Fibroblast of skin of scalp (primary cell): ENCODE measurements at places on chromosomes 12 and 14.

GRCh38 chr14:24092505-24093206 lies 1.5 kb upstream of the PCK2 start:
- DNase-seq: no peak

DNA sequence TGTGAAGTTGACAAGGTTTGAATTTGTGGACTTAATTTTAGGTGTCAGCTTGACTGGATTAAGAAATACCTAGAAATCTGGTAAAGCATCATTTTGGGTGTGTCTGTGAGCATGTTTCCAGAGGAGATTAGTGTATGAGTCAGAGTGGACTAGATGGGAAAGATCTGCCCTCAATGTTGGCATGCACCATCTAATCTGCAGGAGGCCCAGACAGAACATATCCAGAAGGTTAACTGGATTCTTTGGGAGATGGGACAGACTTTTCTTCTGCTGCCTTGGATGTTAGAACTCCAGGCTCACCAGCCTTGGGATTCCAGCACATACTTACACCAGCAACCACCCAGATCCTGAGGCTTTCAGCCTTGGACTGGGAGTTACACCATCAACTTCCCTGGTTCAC lies 14.1 kb downstream of the SGPP1 start:
- peak; percentile 60 for DNase-seq

DNA sequence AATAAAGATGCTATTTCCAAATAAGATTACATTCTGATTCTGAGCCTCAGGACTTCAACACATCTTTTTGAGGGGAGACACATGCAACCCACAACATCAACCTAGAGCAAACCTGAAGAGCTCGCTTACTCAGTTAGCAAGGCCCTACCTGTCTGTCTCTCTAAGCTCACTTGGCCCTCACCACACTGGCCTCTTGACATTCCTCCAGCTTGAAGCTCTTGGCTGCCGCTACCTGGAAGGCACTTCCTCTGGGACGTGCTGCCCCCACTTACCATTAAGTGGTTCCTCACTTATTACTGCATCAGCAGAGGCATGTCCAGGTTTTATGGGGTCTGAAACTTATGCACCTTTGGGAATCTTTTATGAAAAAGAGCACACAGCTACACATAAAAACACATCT lies 354.8 kb downstream of the GALC start:
- no peak for DNase-seq

DNA sequence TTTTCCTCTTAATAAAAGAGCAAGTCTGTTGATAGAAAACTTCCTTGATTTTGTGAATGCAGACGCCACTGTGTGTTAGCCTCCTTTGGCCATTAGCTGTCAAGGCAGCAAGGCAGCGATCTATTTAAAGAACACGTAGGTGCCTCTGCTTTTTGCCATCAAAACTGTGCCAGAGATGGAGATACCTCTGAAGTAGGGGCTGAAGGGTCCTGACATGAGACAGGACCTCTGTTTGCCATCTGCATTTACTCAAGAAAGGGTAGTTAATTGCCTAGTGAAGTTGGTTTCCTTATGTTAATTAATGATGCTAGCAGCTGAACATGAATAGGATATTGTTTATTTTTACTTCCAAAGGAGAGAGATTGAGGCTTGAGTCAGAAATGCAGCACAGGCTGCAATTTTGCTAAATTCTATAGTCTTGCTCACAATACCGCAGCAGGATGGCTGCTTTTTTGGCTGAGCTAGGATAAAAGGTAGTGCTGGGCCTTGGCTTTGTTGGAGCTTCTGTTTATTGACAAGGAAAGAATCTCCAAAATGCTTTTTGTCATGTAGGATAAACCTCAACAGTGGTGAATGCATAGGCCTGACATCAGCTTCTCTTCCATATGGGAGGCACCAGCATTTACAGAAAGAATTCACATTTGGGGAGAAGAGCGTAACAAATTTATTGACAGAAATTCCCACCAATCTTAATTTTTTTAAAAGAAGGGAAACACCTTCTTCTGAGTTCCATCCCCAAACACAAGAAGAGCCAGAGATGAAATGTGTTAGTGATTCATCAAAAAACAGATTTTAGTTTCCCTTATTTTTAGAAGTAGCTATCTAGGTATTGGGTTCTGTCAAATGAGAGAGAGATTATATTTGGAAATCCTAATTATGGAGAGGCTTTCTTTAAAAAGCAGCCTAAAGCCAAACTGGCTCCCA lies 13.9 kb upstream of the RPH3A start:
- DNase-seq: no peak

- peak; percentile 27 for DNase-seq
Observed at GRCh38 chr14:80906946-80907345, 34.6 kb downstream of the CEP128 start.

- no peak for DNase-seq
Observed at GRCh38 chr14:106670011-106670410, 1143.6 kb downstream of the TMEM121 start.

- no peak for DNase-seq
Observed at GRCh38 chr12:64781280-64782190, 22.3 kb upstream of the GNS start.

GRCh38 chr14:24943024-24943423 lies 106.9 kb downstream of the STXBP6 start:
- peak; percentile 8 for DNase-seq

DNA sequence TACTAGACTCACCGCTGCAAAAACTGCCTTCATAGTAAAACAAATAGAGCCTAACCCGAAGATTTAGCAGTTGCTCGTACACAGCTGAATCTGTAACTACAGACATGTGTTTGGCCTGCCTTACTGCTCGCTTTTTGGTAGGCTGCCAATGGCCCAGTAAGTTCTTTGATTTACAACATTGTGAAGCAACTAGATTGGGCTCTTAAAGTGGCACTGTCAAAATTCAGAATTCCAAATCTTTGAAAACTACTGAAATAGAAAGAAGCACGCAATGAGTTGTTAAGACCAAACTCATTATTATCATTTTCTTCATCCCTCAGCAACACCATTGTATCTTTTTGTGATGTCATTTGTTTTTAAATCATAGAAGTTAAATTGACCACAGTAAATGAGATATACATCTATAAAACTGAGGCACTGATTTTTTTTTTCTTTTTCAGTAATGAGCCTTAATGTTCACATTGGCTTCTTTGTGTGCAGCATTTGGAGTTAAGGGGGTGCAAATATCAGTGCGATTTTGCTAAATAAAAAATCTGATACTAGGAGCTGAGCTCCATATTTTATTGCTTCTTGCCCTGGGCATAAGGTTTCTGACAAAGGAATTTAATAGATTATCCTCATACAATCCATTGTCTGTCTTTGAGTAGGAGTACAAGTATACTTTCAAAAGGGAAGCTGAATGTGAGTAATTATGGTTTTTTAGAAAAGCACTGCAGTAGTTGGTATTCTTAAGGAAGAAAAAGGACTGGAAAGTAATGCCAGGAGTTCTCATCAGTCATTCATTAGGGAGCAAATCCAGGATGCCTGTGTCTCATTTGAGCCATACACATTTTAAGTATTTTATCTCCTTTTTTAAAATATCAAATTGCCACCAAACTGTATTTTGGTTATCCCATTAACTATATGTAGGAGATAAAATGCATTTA lies 138.5 kb downstream of the KICS2 start:
- peak; percentile 91 for DNase-seq

- DNase-seq: peak; percentile 11
Observed at GRCh38 chr12:90211017-90211416, 502.4 kb upstream of the ATP2B1 start.

GRCh38 chr12:716506-716905 lies 35.9 kb upstream of the WNK1 start:
- DNase-seq: no peak

GRCh38 chr12:3723916-3724805 lies 28.7 kb downstream of the CRACR2A start:
- no peak for DNase-seq

GRCh38 chr14:61281186-61281947 lies at the start of gene TMEM30B:
TMEM30B (minus strand) TSS chr14:61281338; CDS start chr14:61281147, 191 bp downstream.
- DNase-seq: no peak

GRCh38 chr12:59575826-59576225 lies 20.0 kb upstream of the SLC16A7 start:
- no peak for DNase-seq

- no peak for DNase-seq
Observed at GRCh38 chr14:65676361-65677014, 264.0 kb downstream of the FUT8 start.

- peak; percentile 40 for DNase-seq
Observed at GRCh38 chr12:95506707-95507523, 33.0 kb downstream of the METAP2 start.

DNA sequence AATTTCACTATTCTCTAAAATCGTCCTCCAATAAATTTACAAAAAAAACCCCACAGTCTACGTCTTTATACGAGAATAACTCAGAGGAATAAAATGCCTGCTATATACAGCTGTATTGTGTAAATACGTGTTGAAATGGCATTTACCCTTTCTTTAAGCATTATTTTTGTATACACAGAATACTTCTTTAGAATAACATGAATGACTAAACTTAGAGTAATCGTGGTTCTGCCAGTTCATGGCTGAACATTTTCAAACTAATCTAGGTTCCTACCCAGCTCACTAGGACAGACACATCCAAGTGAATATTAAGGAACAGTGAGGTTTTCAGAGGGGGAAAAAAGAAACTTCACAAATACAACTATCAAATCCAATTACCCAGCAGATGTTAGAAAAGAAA lies 24.6 kb downstream of the DICER1 start:
- DNase-seq: no peak

DNA sequence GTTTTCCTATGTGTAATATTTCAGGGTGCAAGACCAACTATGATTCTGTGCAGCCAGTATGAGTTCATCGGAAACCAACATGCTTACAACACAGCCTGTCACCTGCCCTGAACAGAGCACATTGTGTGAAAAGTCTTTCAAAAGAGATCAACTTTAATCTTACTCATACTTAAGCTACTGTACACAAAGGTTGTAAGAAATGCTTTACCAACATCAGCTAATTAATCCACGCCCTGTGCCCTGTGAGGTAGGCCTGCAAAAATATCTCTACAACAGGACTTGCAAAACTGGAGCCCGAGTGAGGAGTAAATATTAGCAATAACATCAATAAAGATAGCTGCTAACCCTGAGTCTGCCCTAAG lies 15.1 kb downstream of the APPL2 start:
- no peak for DNase-seq

DNA sequence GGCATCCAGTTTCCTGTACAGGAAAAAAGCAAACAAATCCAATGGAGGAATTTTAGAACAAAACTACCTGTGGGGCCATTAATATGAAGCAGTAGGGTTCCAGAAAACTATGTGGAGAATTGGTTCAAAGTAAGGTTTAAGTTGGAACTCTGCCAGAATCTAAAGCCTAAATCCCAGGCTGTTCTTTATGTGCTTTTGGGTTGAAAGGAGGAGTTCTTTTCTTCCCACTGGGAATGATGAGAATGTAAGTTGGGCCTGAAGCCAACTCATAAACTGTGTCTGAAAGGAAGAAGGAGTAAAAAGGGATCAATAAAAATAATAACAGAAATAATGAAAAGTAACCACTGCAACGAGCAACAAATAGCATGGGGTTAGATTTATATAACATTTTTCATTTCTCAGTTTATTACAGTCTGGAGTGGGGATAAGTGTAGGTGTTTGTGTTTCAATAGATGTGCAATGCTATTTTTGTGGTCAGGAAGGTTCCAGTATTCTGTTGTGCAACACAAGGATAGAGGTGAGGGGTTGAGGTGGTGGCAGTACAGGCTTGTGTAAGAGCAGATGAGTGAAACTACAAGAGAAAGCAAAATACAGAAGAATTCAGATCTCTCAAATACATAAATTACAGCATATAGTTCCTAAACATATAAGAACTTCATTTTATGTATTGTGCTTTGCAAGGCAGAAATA lies 373.6 kb downstream of the EMP1 start:
- DNase-seq: peak; percentile 11

DNA sequence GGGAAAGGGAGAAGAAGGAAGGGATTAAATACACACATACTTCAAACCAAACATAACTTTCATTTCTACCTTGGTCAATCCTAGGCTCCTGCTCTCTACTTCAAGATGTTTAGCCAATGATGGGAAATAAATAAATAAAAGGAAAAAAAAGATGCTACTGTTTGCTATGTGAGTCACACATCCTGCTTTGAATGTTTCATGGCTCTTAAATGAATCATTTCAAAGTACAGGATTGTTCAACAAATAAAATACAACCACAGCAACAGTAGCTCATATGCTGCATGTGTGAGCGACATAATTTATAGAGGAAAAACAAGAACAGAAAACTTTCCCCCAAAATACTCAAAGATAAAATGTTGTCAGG lies 54.3 kb upstream of the NPFF start:
- DNase-seq: peak; percentile 92

DNA sequence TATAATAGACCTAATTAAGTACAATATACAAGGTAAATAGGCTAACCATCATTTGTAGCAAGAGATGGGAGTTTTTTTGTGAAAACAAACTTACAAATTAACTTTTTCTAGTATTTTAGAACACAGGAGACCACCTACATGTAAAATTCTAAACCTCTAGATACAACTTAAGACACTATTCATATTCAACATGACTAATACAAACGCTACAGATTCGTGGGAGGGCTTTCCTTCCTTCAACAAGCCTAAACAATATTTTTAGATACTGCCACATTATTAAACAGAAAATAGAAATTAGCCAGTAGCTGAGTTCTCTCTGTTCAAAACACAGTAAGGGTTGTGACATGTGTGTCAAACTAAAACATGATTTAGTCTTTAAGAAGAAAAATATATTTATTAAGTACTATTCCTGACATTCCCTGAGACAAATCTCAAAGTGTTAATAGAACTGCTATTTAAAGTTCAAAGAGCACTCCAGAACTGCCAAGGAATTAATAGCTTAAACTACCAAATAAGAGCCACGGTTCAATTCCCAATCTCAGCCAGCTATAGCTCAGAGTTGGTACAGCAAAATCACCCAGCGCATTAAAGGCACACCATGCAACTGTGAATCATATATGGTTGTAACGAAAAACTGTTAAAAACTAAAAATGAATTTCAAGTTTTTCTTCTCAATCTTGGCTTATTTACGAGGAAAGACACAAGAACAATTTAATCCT lies 10.7 kb downstream of the MED13L start:
- peak; percentile 22 for DNase-seq

GRCh38 chr12:128994856-128995255 lies 141.6 kb downstream of the GLT1D1 start:
- no peak for DNase-seq

DNA sequence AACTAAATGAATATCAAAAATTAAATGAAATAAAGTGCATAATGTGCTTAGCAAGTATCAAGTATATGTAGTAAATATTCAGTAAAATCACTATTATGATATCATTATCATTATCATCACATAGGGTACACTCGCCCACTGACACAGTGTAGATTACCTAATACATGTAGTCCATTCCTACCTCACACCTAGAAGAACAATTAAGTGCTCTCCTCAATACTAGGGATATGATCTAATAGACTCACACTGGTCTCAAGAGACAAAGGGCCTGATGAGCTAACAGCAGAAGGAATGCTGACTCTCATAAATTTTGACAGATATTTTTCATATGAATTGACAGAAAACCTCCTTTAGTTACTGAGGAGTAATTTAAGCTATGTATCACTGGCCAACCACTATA lies 29.1 kb downstream of the FSCB start:
- DNase-seq: no peak

- no peak for DNase-seq
Observed at GRCh38 chr14:64602826-64603225, 53.1 kb downstream of the PPP1R36 start.

- DNase-seq: no peak
Observed at GRCh38 chr14:70999117-70999516, 91.9 kb downstream of the PCNX1 start.
